IgD-negative memory B cell (primary cell): ENCODE measurements at places on chromosomes 4 and X. TPM values are rescaled to one million over a fixed set of nuclear protein-coding genes. Genes with fewer than 3 reads are reported as not detected.

The TLR2 gene
- 0.58 TPM for polyA plus RNA-seq

The MAGEB2 gene
- not detected for polyA plus RNA-seq

The LNX1 gene
- 0.53 TPM for polyA plus RNA-seq

The PABPC5 gene
- not detected for polyA plus RNA-seq

The OPN1MW gene
- not detected for polyA plus RNA-seq

The PNCK gene
- polyA plus RNA-seq, result not detected

The CASP6 gene
- 21.8 TPM for polyA plus RNA-seq

The RRH gene
- polyA plus RNA-seq, result not detected

The FAAH2 gene
- 3.6 TPM for polyA plus RNA-seq

The EVC gene
- 0.05 TPM for polyA plus RNA-seq

The NPFFR2 gene
- not detected for polyA plus RNA-seq

The EMCN gene
- polyA plus RNA-seq, result not detected

The GAGE12F gene
- not detected for polyA plus RNA-seq

The SATL1 gene
- polyA plus RNA-seq, result 0.05 TPM

The KDR gene
- not detected for polyA plus RNA-seq

The TAF7L gene
- not detected for polyA plus RNA-seq

The PLAC1 gene
- not detected for polyA plus RNA-seq

The APOOL gene
- polyA plus RNA-seq, result 5.9 TPM

The UGT2A3 gene
- polyA plus RNA-seq, result not detected
